ENCODE measurements at places on chromosomes 12 and 14.

DNA sequence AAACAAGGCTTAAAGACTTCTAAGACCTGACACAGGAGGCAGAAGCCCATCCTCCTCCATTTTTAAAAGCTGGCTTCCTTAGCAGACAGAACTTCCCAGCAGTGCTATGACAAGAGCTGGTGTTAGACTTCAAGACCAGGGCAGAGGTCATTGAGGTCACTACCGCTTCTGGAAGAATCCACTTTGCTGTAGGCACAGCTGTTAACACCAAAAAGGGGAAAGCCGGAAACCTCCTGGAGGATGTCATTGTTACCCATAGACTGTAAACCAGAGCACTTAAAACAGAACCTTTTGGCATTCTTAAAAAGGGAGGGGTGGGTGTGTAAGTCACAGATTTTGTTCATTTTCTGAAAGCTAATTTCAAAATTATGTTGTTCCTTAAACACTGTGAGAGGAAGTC lies 445.7 kb downstream of the TMTC2 start:
- DNase-seq, result no peak

- DNase-seq, result no peak
Observed at GRCh38 chr12:105476616-105477015, 146.1 kb downstream of the C12orf75 start.

DNA sequence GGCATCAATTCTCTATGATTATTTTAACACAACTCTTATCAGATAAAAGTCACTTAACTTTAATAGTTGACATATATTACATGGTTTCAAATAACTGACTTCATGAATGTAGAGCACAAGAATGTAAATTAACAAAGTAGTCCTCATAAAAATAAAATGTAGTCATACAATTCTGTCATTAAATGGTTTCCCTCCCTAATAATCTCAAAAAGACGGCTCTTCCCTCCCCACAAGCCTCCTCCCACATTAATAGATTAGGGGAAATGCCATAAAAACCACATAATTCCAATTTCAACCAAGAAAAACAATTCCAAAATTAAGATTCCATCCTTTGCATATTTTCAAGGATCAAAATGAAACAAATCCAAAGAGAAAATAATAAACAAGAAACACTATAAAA lies 36.7 kb downstream of the SPTLC2 start:
- DNase-seq, result no peak

DNA sequence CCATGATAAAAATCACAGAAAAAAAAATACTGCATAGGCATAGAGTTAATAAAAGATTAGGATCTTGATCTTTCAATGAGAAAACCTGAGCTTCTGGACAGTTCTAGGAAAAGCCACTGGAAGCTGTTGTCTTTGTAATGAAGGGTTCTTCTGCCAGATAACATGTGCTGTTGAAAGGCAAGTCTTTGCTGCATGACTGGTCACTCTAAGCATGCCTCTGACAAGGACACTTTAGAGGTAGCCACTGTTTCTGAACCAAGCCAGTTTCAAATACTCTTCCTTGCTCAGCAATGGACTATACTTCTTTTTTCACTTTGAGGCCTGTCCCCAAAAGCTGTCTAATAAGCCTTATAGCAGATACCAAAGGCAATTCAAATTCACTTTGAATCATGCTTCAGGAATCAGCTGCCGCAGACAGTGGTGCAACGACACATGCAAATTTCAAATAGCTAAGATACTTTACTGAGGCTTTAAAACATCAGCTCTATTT lies 70.2 kb downstream of the BTG1 start:
- peak; percentile 90 for DNase-seq

GRCh38 chr12:4039931-4040330 lies 166.7 kb upstream of the PARP11 start:
- no peak for DNase-seq

DNA sequence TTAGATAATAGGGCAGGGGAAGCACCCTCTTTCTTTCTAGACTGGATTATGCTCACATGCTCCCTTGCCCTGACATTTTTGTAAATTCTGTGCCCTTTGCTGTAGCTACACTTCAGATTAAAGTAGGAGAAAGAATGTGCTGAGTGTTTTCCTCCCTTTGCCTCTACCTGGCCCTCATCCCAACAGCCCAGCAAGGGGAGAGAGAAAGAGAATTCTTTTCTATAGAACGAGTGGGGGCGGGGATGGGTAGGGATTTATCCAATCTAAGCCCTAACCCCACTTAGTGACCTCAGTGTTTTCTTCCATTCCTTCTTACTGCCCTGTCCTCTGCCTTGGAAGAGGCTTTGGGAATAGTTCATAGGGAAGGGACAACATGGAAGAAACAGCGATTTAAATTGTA lies 13.5 kb downstream of the GPR84 start:
- DNase-seq, result no peak

DNA sequence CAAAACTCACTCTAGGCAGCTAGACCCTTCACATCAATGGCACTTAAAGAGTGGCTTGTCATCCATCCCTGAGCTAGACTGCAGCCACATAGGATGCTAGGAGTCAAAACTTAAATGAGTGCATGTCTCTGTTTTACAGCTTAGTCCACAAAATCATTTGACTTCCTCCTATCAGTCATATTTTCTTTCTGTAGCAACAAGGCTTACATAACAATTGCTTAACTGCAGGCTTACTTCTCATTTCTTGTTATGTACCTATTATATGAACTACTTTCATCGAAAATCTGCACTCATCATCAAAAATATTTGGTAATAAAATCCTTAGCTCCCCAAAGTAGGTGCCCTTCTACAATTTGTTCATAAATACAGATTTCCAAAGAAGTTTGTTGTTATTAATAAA lies 30.1 kb downstream of the CLEC1A start:
- DNase-seq, result no peak

- DNase-seq, result no peak
Observed at GRCh38 chr14:100283984-100284881, 22.0 kb downstream of the SLC25A29 start.

- DNase-seq, result peak; percentile 91
Observed at GRCh38 chr12:31736472-31736871, 7.7 kb upstream of the AMN1 start.

DNA sequence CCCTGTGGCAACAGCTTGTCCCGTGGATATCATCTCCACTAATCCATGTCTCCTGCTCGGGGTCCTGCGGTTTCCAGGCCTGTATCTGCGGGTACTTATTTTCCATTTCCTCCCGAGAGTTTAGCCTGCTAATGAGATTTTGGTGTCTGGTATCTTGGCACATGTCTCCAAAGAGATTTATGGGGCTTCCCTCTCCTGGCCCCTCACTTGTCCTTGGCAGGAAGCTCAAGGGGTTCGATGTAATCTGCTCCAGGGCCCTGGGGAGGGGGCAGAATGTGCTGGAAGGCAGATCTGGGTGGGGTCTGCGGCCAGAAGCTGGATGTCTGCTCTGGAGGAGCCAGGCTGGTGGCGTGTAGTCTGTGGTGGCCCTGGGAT lies 85.7 kb downstream of the KIF26A start:
- no peak for DNase-seq

GRCh38 chr14:51294951-51295525 lies 55.0 kb downstream of the TMX1 start:
- no peak for DNase-seq

DNA sequence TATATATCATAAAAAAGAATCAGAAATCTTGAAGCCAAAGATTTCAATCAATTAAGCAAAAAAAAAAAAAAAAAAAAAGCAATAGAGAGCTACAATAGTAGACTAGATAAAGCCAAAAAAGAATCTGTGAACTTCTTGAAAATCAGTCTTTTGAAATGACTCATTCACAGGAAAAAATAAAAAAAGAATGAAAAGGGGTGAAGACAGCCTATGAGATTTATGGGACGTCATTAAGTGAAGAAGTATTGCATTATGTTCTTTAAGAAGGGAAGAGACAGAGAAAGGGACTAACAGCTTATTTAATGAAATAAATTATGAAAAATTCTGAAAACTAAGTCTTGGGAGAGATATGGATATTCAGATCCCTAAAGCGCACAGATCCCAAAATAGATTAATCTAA lies 103.8 kb downstream of the ACSS3 start:
- DNase-seq, result peak; percentile 20

DNA sequence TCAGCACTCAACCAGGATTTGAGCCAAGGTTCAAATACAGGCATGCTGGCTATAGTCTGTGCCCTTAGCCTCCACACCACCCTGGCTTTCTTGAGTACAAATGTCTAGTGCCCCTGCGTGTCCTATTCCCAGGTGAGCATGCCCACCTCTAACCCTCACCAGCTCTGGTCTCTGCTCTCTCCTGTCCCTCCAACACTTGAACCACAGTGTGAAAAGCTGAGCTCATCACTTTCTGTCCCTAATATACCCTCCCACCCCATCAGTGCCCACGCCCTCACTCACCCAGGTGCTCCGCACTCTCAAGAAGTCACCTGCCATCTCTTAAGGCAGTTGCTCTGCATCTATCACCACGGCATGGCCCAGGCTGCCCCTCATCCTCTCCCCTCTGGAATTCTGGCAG lies 7.0 kb upstream of the KRT71 start:
- no peak for DNase-seq

DNA sequence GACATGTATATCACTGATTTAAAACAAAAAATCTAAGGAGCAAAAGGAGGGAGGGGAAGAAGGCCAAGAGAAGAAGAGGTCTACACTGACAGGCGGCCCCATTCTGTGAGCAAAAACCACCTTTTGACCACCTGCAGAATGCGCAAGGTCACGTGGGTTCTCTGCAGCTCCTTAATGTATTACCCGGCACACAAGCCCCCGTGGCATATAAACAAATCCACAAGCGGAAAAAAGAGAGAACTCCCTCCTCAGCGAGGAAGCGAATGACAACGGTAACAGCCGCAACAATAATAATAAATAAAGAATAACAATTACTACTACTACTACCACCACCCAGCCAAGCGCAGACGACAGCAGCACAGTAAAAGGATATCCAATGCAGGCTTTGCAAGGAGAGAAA lies 1.3 kb downstream of the KSR2 start:
- DNase-seq, result no peak

GRCh38 chr12:71578694-71579258 lies 84.9 kb downstream of the ZFC3H1 start:
- no peak for DNase-seq

- DNase-seq, result peak; percentile 38
Observed at GRCh38 chr12:90010089-90010488, 301.5 kb upstream of the ATP2B1 start.

DNA sequence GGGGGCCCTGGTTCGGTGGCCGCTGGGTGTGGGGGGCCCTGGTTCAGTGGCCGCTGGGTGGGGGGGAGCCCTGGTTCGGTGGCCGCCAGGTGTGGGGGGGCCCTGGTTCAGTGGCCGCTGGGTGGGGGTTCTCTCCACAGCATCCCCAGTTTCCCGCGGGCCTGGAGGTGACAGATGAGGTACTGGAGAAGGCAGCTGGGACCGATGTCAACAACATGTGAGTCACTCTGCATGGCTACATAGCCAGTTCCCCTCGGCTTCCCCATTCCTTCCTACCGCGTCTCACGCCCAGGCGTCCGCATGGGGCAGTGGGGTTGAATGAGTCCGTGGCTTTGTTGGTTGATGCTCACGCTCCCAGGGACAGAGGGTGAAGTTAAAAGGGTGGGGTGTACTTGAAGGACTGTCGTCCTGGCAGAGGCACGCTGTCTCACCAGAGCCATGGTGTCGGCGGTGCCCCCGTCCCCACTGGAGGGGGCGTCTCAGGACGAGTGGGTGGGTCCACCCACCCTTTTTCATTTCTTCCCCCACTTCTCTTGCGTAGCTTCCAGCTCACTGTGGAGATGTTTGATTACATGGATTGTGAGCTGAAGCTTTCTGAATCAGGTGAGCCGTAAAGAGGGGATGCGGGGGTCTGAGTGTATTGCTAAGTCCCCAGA lies 15.6 kb downstream of the HIP1R start:
- no peak for DNase-seq

DNA sequence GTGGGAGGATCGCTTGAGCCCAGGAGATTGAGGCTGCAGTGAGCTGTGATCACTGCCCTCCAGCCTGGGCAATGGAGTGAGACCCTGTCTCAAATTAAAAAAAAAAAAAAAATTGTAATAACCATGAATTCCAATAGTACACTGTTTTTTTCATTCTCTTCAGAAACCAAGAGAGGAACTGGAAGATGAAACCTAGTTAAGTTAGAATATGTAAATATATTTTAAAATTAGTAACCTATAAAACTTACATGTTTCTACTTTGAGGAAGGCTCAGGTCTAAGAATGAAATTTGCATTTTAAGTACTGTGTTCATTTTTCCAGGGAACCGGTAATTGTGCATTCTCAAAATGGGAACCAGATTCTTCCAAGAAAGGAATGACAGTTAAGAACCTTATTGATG lies 18.8 kb downstream of the KNTC1 start:
- no peak for DNase-seq

DNA sequence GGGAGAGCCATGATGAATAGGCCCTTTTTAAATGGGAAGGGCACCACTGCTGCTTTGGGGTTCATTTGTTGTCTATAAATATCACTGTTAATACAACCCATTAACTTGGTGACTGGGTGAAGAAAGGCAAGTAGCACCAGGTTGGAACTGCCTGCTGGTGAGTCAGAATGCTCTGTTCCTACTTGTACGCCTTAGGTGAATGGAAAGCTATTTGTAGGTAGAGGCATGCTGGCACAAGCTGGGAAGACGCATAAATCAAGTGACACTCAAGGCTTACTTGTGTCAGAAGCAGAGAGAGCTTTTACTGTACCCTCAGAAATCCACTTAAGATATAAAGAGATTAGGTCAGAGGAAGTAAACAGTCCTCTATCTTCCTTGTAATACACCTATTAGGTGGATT lies 142.5 kb downstream of the TMX1 start:
- no peak for DNase-seq

DNA sequence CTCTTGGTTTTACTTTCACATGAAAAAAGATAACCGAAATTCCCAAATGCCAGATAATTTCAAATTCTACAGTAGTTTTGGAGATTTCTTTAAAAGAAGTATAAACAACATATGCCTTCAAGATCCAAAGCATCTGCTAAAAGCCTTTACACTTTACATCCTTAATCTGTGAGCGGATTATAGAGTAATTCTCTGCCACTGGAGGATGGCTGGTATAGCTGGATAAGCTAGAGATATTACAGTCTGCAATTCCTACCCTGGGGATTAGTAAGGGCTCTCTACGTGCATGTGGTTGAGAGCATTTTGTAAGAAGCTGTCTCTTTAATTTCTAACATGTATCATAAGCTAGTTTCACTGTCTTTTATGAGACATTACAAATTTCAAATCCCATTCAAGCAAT lies 240.3 kb upstream of the HMGA2 start:
- DNase-seq, result no peak

DNA sequence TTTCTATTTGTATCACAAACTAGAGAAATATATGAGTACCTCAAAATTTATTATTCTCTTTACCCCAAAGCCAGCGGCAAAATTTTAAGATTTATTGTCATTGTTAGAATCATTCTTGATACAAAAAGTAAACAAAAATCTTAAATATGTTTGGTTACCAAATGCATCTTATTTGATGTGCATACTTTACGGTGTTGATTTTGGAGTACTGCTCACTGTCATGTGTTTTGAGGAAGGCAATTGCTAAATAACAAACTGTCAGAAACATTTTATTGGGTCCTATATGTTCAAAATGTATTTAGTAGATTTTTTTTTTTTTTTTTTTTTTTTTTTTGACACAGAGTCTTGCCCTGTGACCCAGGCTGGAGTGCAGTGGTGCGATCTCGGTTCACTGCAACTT lies 124.9 kb downstream of the PTPRR start:
- no peak for DNase-seq
